ENCODE measurements at places on chromosomes 7 and 10.

DNA sequence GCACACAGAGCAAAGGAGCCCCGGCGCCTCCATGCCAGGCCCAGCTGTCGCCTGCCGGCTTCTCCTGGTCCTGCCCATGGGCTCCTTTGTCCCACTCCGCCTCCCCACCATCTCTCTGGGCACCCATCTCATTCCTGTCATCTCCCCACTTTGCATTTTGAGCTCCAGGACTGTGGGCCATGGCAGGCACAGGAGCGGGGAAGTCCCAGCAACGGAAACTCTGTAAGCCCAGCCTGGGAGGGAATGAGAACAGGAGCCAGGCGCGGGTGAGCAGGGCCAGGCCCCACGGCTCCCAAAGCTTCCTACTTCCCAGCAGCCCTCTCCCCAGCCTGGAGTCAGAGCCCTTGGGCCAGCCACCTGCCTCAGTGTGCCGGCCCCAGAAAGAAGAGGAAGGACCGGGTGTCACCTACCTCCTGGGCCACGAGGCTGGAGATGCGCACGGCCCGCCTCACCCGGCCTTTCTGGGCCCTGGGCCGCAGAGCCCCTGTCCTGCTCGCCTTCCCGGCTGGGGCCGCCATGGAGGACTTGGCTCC is 23.1 kb downstream of the KCNH2 start:
- no peak for DNase-seq

GRCh38 chr10:27518261-27518660 is 14.2 kb downstream of the RAB18 start:
- DNase-seq, result no peak

- DNase-seq, result no peak
Observed at GRCh38 chr7:18901351-18901750, 216.1 kb downstream of the TWIST1 start.

DNA sequence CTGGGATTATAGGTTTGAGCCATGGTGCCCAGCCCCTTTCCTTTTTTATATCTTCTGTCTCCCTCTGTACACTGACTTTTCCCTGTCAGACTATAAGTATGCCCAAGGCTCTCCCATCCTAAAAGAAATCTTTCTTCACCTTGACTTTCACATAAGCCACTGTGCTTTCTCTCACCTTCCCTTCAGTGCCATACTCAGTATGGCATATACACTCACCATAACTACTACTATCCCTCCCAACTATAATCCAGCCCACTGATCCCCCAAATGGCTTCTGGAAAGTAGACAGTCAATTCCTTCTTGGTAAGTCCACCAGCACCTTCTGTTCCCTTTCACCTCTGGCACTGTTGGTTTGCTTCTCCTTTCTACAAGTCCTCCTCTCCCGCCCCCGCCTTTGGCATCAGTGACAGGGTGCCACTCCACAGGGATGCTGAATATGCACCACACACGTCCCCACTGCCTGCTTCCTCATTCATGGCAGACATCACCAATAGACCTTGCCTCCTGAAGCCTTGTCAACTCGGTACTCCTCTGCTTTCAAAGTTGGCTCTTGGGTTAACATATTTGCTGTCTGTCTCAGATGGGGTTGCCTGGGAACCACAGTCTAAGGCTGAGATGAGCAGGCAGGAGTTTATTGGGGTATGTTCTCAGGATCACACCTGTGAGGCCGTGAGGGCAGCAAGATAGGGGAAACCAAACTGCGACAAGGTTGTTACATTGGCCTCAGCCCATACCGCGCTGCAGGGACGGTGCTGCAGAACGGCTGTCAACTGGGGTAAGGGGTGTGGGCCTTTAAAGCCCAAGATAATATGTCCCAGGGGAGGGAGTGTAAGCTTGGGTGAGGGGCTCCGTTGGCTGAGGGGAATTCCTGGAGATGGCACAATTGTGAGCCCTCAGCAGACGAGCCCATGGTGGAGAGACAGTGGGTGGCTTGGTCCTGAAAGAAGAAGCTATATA is 7.2 kb upstream of the PSAP start:
- DNase-seq, result no peak

DNA sequence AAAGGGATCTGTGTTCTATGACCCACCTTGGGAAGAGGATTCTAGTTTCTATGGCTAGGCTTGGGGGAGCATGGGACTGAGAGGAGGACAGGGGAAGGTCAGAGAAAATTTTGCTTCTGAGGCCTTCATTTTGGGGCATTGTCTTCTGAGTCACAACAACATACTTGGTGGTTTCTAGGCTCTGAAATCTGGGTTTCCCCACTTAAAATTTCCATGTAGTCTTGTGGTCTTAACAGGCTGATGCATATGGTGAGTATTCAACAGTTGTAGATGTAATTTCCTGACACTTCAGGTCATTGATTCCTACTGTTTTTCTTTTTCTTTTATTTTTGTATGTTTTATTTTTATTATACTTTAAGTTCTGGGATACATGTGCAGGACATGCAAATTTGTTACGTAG is 88.5 kb downstream of the ANKRD7 start:
- no peak for DNase-seq

- no peak for DNase-seq
Observed at GRCh38 chr10:75640803-75641202, 209.4 kb downstream of the LRMDA start.

DNA sequence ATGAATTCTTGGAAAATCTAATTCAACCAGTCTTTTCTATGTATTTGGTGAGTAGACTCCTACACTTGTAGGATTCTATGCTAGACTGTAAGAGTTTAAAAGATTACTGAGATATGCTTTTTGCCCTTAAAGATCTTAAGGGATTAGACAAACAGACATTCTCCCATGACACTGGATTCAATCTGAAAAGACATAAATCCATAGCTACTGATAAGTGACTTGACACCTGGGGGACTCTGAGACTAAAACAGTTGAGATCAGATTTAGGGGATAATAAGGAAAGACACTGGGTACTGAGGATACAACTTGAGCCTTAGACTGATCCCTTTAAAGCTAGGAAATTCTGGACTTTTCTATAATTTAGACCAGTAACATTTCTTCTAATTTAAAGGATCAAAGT is 1233.4 kb downstream of the XPNPEP1 start:
- DNase-seq, result no peak

GRCh38 chr7:111006040-111006439 is 84.9 kb upstream of the LRRN3 start:
- no peak for DNase-seq

- DNase-seq, result no peak
Observed at GRCh38 chr10:64574371-64574770, 1053.2 kb downstream of the REEP3 start.

DNA sequence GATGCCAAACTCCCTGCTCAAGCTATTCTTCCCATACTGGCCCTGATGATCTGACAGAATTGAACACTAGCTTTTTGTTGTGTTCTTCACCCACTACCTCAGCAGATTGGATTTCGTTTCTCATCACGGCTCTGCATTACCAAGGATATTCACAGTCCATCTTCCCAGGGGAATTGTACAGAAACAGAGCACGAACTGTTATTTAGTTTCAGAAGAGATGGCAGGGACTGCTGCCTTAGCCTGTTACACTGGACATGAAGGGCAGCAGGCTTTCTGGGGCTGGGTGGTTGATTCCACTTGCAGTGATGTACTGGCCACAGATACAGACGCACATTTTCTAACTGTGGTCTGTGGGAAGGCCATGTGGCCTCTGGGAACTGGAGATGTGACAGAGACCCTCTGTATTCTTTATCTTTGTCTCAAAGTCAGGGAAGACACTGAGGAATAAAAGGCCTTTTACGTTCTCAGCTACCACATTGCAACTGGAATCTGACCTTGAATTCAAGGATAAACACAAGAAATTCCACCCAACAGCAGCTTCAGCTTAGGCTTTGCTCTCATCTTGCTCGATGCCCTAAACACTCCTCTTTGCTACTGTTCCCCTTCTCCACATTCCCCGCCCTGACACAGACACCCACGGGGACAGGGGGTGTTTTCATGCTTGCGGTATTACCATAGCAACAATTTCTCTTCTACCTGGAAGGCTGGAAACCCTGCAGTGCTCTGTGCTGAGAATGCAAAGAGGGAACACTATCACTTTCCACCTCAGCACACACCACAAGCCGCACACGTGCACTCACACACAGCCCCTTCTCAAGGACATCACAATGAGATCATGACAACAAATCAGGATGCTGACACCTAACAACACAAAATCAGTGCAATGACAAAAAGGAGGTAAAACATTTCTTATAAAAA is 81.7 kb downstream of the RNF216 start:
- DNase-seq, result peak; percentile 55

DNA sequence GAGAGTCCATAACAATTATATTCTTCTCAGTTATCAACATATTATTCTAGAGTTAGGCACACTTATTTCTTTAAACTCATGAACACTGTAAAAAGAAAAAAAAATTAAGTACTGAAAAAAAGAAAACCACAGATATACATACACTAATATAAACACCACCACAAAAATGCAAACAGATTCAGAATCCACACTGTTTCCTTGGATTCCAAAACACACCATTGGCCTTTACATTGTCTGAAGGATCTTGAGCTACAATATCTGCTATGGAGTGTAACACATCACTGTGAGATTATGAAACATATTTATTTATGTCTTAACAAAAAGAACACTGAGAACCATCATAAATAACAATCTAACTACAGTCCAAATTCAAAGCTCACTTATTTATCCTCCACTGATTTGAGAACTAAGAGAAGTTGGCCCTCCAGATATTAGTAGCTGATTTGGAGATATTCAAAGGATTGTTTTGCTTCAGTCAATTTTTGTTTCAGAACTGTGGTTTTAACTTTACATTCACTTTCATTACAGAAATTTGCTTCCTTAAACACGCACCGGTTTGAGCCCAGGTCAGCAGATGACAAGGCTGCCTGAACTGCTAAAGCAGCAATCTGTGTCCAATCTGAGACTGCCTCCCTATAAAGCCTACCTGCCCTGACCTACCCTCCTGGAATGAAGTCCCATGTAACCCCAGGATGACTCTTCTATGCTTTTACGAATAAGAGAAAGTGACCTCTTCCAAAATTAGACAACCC is 47.0 kb upstream of the CDK1 start:
- peak; percentile 3 for DNase-seq

GRCh38 chr10:92385831-92386230 is 94.9 kb downstream of the MARCHF5 start:
- DNase-seq, result no peak

DNA sequence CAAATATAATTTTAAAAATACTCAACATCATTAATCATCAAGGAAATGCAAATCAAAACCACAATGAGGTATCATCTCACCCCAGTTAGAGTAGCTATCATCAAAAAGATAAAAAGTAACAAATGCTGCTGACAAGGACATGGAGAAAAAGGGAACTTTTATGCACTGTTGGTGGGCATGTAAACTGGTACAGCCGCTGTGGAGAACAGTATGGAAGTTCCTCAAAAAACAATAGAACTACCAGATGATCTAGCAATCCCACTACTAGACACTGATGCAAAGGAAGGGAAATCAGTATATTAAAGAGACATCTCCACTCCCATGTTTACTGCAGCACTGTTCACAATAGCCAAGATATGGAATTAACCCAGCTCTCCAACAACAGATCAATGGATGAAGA is 384.5 kb downstream of the PLXDC2 start:
- no peak for DNase-seq

DNA sequence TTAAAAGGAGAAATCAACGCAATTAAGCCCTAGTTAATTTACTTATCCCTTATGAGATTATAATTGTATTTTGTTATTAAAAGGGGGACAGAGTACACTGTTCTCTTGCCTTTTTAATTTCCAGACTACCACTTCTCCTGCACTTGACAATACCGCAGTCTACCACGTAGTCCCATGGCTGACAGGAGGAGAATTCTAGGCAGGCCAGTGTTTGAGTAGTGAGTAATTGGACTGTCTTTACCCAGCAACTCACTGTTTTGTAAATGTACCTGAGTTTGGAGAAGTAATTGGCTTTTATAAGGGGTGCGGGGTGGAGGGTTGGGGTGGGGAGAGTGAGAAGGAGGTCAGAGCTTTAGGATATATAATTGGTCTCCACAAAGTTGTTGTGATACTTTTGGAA is 85.4 kb downstream of the CFTR start:
- no peak for DNase-seq

DNA sequence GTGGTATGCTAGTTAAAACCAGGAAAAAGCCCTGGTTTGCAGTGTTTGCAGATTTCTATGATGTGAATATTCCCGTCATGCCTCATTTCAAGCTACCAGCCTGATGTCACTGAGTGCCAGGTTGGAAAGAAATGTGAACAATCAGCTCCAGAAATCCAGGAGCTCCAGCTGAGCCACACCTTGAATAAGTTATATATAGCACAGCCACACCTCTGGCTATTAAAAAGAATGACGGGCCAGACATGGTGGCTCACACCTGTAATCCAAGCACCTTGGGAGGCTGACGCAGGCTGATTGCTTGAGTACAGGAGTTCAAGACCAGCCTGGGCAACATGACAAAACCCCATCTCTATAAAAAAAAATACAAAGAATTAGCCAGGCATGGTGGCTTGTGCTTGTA is 18.7 kb upstream of the SLF2 start:
- DNase-seq, result no peak

- peak; percentile 12 for DNase-seq
Observed at GRCh38 chr7:80659120-80660055, 20.9 kb downstream of the CD36 start.

- DNase-seq, result no peak
Observed at GRCh38 chr10:19762026-19762425, 54.2 kb upstream of the PLXDC2 start.

DNA sequence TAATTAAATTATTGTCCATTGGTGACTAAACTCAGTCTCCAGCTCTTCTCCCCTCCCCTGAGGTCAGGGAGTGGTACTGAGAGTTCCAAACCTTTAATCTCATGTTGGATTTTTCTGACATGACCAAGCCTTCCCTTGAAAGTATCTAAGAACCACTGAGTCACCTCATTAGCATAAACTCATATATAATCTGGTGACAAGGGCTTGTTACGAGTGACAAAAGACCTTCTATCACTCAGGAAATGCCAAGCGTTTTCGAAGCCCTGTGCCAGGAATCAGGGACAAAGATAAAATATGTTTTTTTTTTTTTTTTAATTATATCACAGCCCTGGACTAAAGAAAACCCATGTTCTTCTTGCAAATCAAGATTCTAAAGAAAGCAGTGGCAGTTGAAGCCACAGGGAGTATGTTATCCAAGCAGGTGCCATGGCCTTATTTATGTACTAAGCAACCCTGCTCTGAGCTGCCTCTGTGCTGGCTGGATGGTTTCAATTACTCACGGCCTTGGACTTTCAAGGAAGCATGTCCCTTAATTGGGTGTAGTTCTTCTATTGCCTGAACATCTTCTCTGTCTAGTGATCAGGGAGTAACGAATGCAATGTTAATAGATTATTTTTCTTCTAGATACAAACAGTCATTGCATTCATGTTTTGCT is 169.0 kb upstream of the PRKCQ start:
- DNase-seq, result no peak

- no peak for DNase-seq
Observed at GRCh38 chr7:7384228-7384627, 151.4 kb downstream of the COL28A1 start.
